Fibroblast of lung (primary cell): ENCODE measurements at places on chromosomes 5 and 9. TPM values are rescaled to one million over a fixed set of nuclear protein-coding genes. Genes with fewer than 3 reads are reported as not detected.

DNA sequence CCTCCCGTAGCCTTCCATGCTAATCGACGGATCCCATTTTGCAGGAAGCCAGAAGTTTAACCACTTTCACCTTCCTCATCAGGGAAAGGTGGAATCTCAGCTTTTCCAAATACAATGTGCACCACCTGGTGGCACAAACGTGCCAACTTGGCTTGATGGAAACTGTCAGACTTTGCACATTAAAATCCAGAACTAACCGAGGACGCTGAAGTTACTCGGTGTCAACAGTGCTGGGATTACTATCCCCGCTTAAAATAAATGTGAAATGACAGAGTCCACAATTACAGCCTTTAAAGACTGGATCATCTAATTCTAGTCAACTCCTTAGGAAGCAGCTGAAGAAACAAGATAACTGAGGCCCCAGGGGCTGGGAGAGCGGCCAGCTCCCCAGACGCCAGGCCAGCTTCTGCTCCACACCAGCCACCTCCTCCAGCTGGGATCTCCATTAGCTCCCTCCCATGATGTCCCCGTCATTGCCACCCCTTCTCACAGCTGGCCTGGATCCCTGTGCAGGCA lies 50.1 kb upstream of the RETREG1 start:
- DNase-seq = no peak

- no peak for DNase-seq
These were observed 47.8 kb upstream of the IRX4 start for GRCh38 chr5:1930501-1930879.

DNA sequence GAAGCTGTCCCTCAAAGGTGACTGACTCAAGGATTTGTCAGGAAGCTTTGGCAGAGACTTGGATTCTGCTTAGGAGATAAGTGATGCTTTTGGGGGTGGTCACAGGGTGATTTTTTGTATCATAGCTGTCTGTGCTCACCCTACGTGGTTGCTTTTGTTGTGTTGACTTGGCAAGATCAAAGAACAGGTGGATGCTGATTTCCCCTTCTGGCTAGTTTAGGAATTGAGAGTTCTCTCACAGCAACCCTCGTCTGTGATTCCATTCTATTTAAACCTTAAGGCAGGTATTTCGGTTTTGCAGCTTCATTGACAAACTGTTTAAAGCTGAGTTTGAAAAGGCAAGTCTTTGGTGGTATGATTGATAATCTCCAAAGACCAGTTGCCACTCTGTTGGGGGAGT lies 27.2 kb downstream of the ARHGAP26 start:
- no peak for DNase-seq

The SNCAIP gene
- total RNA-seq = 4.1 and 5.1 TPM in 2 replicates

The C5 gene
- total RNA-seq = 7.3 and 8.2 TPM in 2 replicates

DNA sequence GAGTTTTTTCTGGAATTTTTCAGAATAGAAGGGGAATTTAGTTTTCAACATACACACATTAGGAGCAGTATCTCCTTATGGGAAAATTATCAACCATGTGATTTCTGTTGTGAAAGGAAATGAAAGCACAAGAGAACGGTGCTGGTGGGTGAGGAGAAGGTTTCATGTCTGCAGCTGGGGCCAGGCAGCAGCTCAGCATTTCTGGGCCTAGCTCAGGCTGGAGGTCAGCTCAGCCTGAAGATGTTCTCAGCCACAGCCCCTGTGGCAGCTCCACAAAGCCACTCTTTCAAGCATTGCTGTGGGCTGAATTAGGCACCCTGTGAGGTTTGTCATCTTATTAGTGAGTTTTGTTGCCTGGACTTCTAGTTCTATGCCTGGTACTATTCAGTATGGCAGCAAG lies 90.3 kb downstream of the DIRAS2 start:
- DNase-seq = no peak

The OLFML2A gene
- total RNA-seq = 30.6 and 33.7 TPM in 2 replicates

DNA sequence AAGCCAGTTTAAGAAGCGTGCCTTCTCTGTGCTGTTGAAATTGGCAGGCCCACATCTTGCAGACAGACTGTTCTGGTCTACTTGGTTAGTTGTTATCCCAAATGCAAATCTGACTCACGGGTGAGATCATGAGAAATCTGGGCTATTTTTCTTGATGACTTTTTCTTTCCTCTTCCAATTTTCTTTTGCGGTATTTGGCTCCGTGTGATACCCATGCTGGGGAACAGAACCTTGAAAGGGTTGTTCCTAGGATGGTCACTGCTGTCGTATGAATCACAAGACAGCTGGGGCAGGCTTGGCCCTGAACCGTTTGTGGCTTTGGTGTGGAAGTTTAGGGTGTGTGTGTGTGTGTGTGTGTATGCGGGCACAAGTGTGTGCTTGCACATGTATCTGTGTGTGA lies 24.6 kb downstream of the PDZD2 start:
- DNase-seq = no peak

DNA sequence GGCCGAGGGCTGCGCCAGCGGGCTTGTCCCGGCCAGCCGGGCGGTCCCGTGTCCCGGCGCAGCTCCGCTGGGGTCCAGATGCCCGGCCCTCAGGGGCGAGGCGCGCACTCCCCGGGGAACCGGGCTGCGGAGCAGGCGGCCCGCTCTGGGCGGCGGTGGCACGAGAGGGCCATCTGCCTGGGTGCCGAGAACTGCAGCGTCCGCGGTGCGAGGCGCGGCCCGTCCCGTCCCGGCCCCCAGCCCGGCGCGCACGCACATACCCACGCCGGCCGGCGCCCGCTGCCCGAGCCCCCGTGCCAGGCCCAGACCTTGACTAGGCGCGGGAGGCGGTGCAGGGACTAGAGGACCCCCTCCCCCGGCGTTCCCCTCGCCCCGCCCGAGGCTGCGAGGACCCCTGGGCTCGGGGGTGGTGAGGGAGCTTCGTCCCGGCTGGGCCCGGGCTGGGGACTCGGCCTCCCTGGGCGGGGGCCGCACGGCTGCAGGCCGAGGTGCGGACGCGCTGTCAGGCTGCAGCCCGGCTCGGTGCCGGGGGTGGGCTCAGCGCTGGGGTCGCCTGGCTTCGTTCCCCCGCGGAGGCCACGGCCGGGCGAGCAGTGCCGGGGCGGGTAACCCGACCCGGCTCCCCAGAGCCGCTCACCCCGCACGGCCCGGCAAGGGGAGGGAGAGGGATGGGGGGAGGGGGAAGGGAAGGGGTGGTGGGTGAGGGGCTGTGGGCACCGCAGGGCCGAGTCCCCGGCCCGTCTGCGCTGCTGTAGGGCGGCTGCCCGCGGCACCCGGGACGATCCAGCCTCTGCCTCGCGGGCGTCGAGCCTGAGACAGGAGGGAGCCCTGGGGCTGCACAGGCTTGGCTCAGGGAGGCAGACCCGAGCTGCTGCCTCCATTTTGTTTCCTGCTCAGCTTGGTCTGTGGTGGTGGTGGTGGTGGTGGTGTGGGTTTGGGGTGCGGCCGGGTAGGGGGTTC lies 1.2 kb upstream of the NSD1 start:
- peak; percentile 29 for DNase-seq
